ENCODE measurements at places on chromosomes 4 and X. TPM values are rescaled to one million over a fixed set of nuclear protein-coding genes. Genes with fewer than 3 reads are reported as not detected.

GRCh38 chr4:47849466-47849865 lies 11.6 kb upstream of the CORIN start:
- no peaks in the 10 kb centered on the region for H3K4me1 ChIP-seq
- no peak overlapping the region for H3K27ac ChIP-seq
- H3K36me3 ChIP-seq, result peaks cover 5% of the 10 kb centered on the region
- H3K4me3 ChIP-seq, result no peak overlapping the region

- H3K27ac ChIP-seq, result no peak overlapping the region
- no peaks in the 10 kb centered on the region for H3K4me1 ChIP-seq
- H3K27me3 ChIP-seq, result no peaks in the 10 kb centered on the region
- DNase-seq, result no peak
- no peaks in the 10 kb centered on the region for H3K36me3 ChIP-seq
- no peak overlapping the region for H3K4me3 ChIP-seq
Observed at GRCh38 chr4:125650557-125650956, 335.8 kb downstream of the FAT4 start.

DNA sequence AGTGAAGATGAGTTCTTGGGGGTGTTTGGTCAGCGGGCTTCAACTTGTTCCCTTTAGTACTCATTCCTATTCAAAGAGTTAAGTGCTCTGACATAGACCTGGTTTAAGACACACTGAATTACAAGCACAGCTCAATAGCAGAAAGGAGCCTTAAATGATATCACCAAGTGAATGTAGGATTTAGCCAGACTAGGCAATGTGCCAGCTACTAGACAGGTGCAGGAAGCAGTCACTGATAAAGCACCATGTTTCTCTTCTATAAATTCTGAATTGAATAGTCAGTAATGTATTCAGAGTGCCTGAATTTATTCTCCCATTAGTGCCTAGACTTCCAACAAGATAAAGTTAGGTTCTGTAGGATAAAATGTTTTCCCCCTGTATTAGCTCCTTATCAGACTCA lies 63.6 kb downstream of the ASB9 start:
- no peak for DNase-seq
- H3K27ac ChIP-seq, result no peak overlapping the region
- no peak overlapping the region for H3K4me3 ChIP-seq

AVPR2 gene
- not detected for total RNA-seq

DNA sequence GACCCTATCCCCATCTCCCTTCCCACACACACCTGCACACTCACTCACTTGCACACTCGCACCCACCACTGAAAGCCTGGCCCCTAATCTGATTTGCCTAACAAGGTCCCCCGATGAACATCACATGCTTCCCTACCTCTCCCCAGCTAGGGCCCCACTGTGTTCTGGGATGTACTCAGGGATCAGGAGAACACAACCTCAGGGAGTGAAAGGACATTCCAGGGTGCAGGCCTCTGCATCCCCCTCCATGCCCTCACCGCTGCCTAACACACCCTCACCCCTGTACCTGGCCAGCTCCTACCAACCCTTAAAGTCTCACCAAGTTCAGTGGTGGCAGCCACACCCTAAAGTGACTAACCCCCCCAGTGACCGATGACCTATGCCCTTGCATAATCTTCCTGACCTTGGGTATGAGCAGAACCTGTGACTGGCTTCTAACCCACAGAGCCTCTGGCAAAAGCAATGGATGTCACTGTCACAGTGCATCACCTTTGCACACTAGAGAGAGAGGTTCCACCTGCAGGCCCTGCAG lies 2.4 kb upstream of the AFAP1 start:
- H3K36me3 ChIP-seq, result no peaks in the 10 kb centered on the region
- H3K27me3 ChIP-seq, result no peaks in the 10 kb centered on the region
- H3K27ac ChIP-seq, result no peak overlapping the region
- peaks cover 16% of the 10 kb centered on the region for H3K4me1 ChIP-seq
- H3K4me3 ChIP-seq, result no peak overlapping the region

GRCh38 chrX:112768563-112768962 lies 72.1 kb downstream of the AMOT start:
- no peak overlapping the region for H3K27ac ChIP-seq
- no peaks in the 10 kb centered on the region for H3K36me3 ChIP-seq
- no peak overlapping the region for H3K4me3 ChIP-seq
- no peaks in the 10 kb centered on the region for H3K27me3 ChIP-seq

SPANXA2 gene
- not detected for total RNA-seq

GRCh38 chr4:55143858-55144257 lies 18.5 kb upstream of the KDR start:
- DNase-seq, result no peak
- no peaks in the 10 kb centered on the region for H3K4me1 ChIP-seq
- no peaks in the 10 kb centered on the region for H3K27me3 ChIP-seq
- no peak overlapping the region for H3K4me3 ChIP-seq
- no peak overlapping the region for H3K27ac ChIP-seq

- peaks cover 11% of the 10 kb centered on the region for H3K4me1 ChIP-seq
- no peak overlapping the region for H3K4me3 ChIP-seq
- DNase-seq, result no peak
Observed at GRCh38 chrX:39609941-39610340, 487.8 kb downstream of the BCOR start.
